Thymus (tissue), 14 donors: ENCODE measurements at places on chromosomes 2 and 18.

GRCh38 chr2:238945433-238946150 lies 97.7 kb downstream of the TWIST2 start:
- no peak for DNase-seq

DNA sequence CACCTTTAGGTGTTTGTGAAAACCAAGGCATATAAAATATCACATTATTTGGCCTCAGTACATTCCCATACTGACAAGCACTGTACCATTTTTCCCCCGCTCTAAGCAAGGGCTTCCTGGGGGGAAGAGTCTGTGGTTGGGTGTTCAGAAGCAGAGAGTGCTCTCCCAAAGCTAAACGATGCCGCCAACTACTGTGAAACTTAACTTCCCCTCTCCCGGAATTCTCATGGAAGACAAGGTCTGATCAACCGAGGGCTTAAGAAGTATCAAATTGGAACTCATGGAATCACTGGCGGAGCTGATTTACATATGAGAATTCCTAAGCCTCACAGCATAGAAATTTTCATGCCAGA lies 433 bp upstream of the MFF start:
- DNase-seq = no peak

DNA sequence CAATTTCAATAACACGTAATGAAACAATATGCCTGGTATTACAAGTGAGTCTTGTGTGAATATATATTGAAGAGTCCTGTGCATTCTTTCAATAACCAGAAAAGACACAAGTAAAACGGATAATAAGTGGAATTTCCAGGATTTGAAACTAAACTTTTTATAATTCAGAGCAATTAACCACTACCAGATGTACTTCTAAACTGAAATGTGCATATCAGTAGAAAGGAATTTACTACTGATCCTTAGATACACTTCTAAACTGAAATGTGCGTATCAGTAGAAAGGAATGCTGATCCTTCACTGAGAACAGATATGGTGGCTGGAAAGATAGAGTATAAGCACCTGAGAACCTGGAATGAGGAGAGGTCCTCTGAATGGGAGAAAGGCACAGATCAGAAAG lies 470.9 kb upstream of the SPHKAP start:
- DNase-seq = no peak

DNA sequence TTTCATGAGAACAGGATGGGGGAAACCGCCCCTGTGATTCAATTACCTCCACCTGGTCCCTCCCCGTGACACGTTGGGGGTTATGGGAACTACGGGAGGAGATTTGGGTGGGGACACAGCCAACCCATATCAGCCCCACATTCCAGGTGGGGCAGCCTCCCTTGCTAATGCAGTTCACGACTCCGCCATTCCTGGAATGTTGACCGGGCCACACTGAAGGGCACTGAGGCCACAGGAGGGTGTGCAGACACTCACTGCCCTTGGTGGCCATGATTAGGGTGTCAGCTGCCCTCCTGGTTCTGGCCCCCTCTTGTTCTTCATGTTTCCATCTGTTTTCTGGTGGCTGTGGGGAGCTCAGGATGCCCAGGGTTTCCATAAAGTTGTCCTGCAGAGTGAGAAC lies 176.3 kb downstream of the TWIST2 start:
- no peak for DNase-seq

DNA sequence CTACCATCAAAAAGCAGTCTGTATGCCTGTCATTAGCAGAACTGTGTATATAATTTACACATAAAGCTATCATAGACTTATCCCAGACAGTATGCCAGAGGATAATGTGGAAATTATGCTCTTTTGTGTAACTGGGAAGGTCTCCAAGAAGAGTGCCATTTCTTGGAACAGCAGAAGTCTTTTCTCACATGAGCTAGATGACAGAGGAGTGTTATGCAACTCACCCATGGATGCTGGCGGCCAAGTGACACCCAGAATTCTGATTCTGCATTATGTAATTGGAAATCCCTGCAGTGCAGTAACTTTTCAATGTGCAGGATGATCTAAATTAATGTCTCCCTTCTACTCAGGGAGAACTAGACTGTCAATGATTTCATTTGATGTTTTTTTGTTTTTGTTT lies 160.0 kb downstream of the UBE2E3 start:
- no peak for DNase-seq

- no peak for DNase-seq
Measured at GRCh38 chr18:30828700-30829099, 213.8 kb downstream of the DSC3 start.

DNA sequence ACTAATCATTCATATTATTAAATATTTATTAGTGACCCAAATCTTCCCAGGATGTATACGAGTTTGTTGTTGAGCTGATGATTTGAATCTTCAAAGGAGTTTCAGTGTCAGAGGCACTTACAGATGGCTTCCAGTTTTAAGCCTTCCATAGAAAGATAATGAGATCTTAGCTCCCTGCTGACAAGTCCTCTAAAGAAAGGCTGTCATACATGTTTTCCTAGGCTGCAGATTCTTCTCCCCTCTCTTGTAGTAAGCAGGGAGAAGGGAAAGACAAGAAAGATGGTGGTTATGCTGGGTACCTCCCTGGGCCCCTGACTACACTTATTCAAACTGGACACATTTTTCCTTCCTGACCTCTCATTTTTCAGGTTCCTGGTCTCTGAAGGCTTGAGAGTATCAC lies 8.1 kb upstream of the GAREM1 start:
- no peak for DNase-seq

DNA sequence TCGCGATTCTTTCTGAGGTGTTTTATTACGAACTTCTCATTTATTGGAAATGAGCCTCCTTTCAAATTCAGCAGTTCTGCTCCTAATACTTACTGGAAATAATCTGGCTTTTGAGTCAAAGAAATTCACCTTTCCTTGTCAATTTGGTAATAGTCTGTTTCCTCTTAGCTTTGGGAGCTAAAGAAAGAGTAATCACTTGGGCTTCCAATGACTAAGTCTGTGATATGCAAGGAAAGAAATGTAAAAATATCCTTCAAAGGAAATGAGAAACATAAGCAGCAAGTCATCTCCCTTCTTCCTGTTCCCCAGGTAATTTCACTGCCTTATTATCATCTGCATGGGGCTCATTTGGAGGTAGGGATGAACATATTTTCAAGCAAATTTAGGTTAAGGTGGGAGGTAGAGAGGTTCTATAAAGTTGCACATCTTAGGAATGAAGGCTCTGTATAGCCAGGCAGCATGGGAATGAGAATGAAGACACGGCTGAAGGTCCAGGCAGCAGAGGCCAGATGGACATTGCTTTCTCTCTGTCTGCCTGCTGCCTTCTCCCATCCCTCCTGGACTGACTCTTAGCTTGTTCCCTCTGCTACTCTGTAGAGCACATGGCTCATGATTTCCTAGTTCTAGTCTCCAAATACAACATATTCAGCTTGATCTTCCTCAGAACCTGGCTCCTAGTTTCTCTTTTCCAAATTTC lies 1.0 kb downstream of the SPP2 start:
- no peak for DNase-seq

- no peak for DNase-seq
Measured at GRCh38 chr2:239588451-239589269, 187.8 kb upstream of the HDAC4 start.

DNA sequence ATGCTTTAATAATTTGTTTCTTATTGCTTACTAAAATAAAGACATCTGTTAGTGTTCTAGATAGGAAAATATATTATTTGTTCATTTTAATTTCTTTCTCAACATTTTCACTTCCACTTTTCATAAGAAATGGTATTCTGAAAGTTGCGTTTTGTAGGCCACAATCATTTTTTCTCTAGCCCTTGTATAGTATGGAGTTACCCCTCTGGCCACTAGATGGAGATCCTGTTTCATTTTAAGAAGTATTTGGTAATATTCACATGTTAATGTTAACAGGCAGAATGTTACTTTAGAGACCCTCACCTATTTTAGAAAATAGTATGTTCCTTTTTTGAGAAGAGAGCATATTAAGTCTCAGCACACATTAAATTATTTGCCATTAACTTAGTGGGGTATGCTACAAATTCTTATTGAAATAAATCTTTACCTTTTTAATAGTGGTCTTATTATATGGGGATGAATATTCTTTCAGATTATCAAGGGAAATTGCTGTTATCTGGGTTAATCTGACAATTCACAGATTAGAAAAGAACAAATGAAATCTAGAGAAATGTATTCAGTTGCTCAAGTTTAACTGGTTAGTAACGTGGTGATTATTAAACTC lies 73.9 kb upstream of the TTC27 start:
- DNase-seq = peak; percentile 45

DNA sequence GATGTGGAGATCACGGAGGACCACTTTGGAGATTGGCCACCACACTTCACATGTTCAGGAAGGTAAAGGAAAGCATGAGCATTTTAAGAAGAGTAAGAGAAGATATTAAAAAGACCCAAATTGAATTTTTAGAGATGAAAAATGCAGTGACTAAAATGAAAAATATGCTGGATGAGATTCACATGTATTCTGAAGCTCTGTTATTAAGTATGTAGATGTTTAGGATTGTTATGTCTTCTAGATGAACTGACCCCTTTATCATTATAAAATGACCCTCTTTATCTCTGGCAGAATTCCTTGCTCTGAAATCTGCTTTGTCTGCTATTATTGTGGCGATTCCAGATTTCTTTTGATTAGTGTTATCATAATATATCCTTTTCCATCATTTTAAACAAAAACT lies 36.0 kb upstream of the DYNC2LI1 start:
- DNase-seq = no peak

DNA sequence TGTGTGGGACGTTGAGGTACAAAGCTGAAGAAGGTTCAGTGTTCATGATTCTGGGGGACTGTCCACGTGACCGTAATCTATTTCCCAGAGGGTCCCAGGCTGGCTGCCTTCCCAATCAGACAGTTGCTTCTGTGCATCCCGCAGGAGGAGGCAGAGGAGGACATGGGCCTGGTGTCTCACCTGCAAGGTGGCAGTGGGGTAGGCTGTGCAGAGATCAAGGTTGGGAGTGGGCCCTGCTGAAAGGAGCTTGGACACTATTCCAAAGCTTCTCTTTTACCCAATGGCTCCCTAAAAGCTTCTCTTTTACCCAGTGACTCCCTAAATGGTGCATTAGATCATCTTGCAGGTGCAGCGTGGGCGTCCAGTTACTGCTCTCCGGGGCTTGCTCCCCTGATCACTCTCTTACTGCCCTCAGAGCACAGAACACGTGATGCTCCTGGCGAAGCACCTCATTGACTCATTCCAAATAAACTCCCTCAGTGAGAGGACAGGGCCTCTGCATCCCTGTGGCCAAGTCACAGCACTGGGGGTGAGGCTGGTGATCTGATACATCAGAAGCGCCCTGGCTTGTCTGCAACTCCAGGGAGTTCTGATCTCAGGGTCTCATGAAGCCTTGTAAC lies 41.5 kb downstream of the RNF144A start:
- no peak for DNase-seq

GRCh38 chr18:14189858-14190257 lies 57.6 kb upstream of the ZNF519 start:
- DNase-seq = no peak

GRCh38 chr2:112916625-112917247 lies 5.8 kb downstream of the IL37 start:
- no peak for DNase-seq

DNA sequence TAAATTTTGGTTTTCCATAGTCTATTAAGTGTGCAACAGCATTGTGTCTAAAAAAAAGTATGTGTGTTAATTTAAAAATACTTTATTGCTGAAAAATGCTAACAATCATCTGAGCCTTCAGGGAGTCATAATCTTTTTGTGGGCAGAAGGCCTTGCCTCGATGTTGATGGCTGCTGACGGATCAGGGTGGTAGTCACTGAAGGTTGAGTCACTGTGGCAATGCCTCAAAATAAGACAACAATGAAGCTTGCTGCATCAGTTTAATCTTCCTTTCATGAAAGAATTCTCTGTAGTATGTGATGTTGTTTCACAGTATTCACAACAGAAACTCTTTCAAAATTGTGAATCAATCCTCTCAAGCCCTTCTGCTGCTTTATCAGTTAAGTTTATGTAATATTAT lies 31.3 kb downstream of the HDHD2 start:
- no peak for DNase-seq

DNA sequence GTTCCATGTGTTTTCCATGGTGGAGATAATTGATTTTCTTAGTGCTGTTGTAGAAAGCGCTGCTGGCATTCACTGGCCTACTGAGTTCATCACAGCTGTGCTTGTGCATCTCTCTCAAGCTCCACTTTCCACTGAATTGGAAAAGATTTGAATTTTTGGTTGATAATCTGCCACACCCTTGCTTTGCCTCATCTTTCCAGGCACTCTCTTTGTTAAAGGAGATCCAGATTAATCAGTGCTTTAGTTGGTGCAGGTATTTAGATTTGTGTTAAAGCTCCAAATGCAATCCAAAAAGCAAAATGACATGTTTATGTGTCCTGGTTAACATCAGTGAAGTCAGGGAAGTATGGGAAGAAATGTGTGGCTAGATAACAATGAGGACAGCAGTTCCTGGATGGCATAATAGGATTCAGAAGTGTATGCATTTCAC lies 2.7 kb upstream of the COL3A1 start:
- DNase-seq = no peak

DNA sequence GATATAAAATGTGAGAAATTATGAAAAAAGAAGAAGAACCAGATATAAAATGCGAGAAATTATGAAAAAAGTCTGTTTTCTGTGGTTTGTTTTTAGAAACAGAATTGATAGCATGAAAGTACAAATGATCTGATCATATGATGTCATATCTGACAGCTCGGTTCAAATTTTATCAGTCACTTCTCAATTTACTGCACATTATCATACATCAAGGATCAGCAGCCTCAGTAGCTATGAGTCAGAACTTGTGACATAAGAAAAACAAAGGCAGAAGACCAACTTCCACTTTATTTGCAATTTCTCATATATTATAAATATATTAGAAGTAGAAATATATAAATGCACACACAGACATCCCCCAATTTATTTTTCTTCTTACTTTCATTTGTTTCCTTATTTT lies 634.0 kb downstream of the LRP1B start:
- no peak for DNase-seq

- DNase-seq = no peak
Measured at GRCh38 chr2:159788253-159788652, 9.8 kb downstream of the CD302 start.

DNA sequence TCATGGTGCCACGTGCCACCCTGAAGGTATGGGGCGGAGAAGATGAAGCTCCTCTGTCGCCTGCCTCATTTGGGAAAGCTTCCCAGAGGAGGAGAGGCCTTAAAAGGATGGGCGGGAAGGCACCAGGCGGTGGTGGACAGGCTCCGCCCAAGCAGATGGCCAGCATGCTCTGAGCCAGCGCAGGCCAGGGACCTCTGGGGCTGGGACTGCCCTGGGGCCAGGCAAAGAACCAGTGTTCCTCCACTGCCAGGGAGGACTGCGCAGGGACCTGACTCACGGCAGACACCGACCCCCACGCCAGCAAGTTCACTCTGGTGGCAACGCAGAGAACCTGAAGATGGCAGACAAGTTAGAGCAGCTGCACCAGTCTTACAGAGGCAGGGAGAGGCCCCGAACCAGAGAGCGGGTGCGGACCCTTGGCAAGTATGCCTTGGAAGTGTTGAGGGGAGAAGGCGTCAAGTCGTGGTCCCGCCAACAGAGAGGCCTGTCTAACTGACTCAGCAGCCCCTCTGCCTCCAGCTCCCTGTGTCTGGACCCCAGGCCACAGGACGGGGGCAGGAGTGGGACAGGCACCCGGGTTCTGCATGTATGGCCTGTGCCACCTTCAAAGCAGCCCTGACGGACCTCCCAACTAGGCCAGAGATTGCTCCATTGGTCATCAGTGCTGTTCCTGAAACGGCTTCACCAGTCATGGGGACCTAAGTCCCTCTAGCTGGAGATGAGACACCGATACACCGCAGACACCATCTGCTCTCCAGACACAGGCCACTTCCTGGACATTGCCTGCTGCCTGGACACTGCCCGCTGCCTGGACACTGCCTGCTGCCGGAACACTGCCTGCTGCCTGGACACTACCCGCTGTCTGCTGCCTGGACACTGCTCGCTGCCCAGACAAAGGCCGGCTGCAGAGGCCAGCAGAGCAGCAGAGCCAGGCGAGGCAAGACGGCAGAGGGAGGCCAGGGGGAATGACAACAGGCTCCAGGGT lies 124.7 kb downstream of the HDAC4 start:
- DNase-seq = no peak
